Glomerular endothelial cell (primary cell): ENCODE measurements at places on chromosomes 7 and 10.

GRCh38 chr10:130630135-130630534, 493.9 kb downstream of the GLRX3 start:
- DNase-seq = no peak

DNA sequence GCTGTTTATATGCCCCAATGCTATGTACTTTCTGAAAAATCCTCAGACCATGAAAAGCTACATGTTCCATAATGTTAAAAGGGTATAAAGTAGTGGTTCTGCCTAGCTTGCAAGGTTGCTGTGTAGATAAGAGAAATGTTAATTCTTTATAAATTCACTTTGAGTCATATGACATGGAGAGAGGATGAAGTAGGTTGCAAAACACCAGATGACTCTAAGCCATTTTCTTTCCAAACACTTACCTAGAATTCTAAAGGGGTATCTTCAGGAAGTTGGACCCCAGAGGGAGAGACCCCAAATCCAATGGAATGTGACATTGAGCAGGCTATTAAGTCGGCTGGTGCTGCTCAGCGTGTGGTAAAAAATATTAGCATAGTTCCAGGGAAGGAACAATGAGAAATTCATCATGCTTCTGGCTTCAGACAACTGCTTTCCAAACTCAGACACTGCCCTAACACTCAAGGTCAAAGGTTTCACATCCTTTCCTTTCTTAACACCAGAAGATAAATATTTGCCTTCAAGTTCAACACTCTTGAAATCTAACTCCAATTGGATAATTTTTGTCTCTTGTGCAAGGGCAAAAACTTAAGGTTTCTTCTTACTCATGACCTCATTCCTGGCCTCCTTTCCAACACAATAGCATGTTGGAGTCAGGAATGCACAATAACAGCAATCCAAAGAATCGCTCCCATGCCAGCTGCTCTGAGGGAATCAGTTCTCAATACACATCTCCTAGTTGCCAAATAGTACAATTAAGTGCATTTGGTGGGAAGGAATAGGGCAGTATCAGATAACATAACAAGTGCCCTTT, 100.7 kb upstream of the AFAP1L2 start:
- peak; percentile 85 for DNase-seq

- DNase-seq = no peak
Measured at GRCh38 chr7:22417841-22418240, 60.9 kb upstream of the RAPGEF5 start.

DNA sequence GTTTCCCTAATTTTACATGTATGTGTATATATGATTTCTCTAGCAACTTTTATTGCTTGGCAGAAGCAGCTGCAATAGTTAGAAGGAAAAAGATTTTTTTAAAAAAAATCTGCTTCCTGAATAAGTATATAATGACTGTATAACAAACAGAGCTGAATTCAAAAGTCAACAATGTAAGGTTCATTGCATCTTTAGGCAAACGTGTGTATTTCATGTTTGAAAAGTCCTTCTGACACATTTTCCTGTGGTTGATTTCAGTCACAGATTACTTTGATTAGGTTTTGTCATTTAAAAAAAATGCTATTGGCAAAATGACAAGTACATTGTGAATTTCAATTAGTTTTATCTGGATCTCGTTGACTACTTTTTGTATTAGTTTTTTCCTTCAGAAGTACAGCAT, 231.0 kb downstream of the CSTF2T start:
- DNase-seq = peak; percentile 7

- no peak for DNase-seq
Measured at GRCh38 chr7:17152721-17153120, 145.7 kb upstream of the AHR start.

DNA sequence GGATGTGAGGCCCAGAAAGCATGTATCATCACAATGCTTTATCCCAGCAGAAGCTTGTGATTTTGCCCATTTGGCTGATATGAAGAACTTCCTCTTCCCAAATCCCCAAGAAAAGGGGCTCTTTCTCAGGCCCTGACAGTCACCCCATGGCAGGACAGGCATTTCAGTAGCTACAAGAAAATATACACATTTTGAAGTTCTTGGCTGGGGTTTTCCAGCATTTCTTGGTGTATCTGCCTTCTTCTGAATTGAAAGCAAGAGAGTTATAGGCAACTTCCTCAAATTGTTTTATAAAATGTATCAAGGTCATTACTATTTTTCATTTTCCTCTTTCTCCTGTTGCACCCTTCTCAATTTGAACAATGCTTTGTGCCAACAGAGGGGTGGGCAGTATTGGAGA, 63.3 kb upstream of the PDLIM1 start:
- no peak for DNase-seq

GRCh38 chr7:6533893-6534495, 17.3 kb downstream of the GRID2IP start:
- DNase-seq = no peak

DNA sequence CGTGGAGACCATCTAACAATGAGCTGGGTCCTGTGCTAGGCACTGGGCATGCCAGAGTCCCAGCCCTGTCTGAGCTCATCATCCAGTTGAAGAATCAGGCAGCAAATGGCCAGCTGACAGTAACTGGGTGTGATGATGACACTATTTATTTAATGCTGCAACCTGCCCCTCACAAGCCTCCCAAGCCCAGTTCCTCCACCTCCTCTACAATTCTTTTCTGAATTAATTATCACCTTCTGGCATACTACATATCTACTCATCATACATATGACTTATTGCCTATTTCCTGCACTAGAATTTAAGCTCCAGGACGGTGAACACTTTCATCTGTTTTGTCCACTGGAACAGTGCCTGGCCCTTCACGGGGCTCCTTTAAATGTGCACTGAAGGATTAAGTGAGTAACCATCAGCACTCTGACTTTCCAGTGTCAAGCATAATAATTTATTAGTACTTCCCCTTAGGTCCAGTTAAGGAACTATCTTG, 96.7 kb upstream of the LAMB4 start:
- DNase-seq = no peak

DNA sequence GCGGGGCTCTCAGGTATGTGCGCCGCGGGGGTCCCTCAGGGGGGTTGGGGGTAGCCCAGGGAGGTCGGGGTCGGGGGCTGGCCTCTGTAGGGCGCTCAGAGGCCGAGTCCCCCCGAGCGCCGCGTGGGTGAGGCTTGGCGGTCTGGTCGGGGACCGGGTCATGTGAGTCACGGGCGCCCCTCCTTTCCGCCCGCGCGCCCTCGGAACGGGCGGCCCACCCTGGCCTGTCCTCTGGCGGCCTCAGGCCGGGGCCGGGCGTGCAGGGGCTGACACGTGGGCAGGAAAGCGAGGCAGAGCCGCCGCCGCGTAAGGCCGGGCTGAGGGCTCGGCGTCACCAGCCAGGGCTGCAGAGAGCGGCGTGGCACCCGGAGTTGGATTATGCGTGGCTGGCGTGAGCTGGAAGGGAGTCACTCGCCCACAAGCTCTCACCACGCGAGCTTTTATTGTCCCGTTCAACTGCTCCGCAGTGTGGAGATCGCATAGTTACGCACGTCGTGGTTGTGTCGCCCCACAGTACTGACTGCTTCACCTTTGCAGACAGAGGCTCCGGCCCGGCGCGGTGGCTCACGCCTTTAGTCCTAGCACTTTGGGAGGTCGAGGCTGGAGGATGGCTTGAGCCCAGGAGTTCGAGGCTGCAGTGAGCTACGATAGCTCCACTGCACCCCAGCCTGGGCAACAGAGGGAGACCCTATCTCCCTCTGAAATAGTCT, 385 bp downstream of the SHLD2 start:
- no peak for DNase-seq

- DNase-seq = no peak
Measured at GRCh38 chr10:27485368-27485767, 18.7 kb upstream of the RAB18 start.

- DNase-seq = no peak
Measured at GRCh38 chr10:65419629-65420028, 1506.2 kb upstream of the LRRTM3 start.
